ENCODE measurements at places on chromosomes 1 and 21. TPM values are rescaled to one million over a fixed set of nuclear protein-coding genes. Genes with fewer than 3 reads are reported as not detected.
A peak's percentile ranks its signal among the peaks of the same experiment; 100 is the strongest.

DNA sequence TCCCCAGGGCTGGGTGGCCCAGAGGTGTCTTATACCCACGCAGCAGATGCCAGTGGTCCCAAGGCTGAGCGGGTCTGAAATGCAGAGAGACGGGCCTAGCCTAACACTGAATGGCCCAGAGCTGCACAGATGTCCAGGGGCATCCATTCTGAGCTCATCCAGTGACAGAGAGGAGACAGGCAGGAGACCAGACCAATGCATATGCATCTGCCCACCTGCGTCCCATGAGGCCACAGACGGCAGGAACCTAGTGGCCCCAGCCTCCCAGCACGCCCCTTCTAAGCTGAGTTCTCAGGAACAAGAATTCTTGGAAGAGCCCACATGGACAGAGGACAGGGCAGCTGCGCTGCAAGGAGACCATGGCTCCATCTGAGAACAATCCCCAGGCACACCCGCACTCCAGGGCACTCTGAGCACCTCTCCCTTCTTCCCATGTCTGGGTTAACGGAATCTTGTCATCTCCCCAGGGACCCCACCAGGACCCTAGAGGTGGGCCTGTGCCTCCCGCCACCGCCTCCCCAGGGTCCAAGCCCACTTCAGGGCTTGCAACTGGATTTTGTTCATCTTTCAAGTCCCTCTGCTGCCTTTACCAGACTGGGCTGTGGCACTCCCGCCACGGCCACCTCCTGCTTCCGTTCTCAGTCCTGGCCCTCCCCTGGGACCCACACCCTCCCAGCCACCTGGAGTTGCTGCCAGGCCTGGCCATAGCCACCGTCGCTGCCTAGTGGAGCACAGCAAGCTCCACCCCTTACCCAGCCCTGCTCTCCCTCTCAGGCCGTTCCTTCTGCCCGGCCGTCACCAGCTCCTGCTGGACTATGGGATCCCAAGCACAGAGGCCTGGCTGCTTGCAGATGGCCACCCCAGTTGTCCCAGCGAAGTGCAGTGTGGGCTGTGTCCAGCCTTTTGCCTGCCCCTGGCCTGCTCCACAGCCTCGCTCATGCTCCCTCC, 3.3 kb downstream of the WNT3A start:
- no peak for DNase-seq

DNA sequence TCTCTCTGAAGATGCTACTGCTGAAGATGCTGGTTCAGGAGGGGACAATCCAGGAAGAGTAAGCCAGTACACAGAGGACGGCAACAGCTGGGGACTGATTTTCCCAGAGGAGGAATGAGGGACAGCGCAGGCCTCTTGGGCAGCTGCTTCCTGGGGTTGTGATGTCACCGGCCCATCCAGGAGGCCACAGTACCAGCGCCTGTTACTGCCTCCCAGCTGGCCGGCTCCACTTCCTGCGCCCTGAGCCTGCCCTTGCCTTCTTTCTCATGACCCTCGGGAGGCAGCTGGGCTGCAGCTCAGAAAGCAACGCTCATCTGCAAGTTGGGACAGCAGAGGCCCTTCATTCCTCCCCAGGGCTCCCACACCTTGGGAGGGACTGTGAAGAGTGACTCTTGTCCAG, 21.9 kb upstream of the ID3 start:
- DNase-seq = no peak

- DNase-seq = no peak
Observed at GRCh38 chr1:109625176-109625575, 5.5 kb downstream of the AMPD2 start.

DNA sequence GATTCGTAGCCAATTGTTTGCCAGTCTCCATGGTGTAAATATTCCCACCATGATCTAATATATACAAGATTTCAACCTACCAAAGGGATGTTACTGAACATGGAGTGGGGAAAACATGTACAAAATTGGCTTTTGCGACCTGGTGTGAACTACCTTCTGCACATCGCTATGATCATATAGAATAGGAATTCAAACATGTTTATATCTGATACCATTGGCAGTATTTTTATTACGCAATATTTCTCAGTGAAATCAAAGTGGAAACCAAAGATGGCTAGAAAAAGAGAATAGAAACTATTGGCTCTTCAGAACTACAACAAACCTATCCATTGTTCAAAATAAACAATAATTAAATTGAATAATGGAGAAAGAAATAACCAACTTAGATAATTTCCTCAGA, 285.1 kb downstream of the TPR start:
- no peak for DNase-seq

DNA sequence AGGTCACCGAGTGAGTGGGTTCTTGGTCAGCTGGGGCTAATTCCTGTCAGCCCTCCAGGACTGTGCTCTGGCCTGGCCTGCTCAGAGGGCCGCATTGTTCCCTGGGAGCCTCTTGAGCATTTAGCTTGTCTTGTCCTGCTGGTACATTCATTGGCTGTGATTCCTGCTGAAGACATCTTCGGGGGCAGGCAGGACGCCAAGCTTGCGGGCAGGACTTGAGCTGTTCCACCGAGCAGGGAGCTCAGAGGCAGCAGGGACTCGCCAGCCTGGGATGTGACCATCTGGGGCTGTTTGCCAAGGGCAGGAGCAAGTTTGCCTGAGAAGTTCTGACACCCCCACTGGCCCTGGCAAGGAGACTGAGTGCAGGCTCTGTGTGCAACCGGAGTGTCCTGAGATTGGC, 7.0 kb upstream of the SLC26A9 start:
- no peak for DNase-seq

DNA sequence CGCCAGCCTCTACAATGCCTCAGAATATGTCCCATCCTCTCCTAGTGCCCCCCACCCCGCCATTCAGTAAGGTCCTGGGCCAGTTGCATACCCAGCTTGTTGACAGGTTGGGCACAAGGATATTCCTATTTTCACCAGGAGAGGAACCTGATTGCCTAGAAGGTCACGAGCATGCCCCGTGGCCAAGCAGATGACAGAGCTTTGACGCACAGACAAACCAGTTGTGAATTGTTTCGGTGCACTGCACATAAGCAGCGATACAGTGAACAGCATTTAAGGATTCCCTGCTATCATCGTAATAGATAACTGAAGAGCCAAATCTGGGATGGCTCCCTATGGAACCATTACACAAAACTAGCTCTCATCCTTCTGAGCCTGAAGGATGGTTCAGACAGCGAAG, 3.4 kb downstream of the LELP1 start:
- no peak for DNase-seq

GRCh38 chr1:25654109-25654660, 37.6 kb downstream of the MAN1C1 start:
- no peak for DNase-seq

GRCh38 chr1:204769997-204770396, 84.5 kb upstream of the LRRN2 start:
- no peak for DNase-seq

GRCh38 chr1:4837031-4837600, 182.7 kb downstream of the AJAP1 start:
- peak; percentile 8 for DNase-seq

DNA sequence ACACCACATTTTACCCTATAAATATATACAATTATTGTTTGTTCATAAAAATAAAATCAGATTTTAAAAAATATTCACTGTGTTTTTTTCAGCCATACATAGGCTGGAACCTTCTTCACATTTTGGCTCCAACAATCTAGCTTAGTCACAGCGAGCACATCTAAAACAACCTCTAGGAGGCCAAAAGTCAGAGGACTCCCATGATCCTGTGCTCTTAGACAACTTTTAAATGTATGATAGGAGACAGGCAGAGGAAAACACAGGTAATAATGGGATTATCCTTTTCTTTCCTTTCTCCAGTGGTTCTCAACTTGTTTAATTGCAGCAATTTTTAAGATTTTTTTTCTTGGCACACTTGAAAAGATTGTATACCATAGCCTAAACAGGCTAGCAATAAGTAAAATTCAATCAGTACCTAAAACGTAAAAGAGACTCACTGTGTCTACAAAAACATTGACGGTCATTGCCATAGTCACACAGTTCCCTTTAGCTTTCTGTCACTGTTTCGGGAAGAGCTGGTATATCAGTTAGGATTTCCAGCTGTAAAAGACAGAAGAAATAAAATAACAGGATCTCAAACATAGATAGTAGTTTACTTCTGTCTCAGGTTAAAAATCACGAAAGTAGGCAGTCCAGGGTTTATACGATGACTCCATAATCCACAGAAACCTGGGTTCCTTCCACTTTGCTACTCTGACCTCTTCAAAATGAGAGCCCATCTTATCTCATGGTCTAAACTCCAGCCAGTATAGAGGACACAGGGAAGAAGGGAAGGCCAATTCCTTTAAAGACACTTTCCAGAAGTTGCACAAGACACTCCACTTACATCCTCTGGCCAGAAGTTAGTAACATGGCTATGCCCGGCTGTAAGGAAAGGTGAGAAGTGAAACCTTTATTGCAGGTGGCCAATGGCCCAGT, 39.2 kb upstream of the CR1L start:
- no peak for DNase-seq

- DNase-seq = no peak
Observed at GRCh38 chr1:35808450-35809113, 766 bp downstream of the AGO4 start.

- no peak for DNase-seq
Observed at GRCh38 chr1:112298558-112298957, 97.5 kb upstream of the CTTNBP2NL start.

DNA sequence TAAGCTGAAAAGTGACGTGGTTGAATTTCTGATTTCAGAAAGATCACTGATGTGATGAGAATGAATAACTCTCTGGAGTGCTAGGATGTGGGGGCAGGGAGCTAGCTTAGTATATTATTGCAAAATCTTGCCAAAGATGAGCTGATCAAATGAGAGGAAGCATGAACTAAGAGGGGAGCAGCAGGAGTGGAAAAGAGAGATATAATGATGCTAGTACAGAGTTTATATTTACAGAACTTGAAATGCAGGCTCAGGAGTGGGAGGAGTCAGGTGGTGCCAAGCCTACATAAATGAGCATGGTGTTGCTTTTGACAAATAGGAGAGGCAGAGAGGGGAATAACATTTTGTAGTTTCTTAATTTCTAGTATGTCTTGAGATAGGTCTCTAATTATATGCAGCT, 38.1 kb upstream of the NBL1 start:
- DNase-seq = no peak

DNA sequence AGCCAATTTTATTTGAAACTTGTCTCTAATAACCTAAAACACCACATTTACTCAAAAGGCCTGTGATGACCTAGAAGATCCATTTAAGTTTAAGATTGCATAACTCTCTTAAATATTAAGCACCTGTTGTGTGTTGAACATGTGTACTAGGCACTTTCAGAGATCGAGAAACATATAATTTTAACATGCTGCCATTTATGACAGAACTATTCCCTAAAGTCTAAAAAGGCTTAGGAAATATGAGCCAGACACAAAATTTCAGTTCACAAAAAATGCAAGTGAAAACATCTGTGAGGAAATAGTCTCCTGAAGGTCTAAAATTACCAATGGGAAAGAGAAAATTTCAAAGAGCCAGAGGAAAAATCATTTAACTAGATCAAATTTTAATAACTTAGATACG, 37.7 kb downstream of the CEP170 start:
- no peak for DNase-seq

DNA sequence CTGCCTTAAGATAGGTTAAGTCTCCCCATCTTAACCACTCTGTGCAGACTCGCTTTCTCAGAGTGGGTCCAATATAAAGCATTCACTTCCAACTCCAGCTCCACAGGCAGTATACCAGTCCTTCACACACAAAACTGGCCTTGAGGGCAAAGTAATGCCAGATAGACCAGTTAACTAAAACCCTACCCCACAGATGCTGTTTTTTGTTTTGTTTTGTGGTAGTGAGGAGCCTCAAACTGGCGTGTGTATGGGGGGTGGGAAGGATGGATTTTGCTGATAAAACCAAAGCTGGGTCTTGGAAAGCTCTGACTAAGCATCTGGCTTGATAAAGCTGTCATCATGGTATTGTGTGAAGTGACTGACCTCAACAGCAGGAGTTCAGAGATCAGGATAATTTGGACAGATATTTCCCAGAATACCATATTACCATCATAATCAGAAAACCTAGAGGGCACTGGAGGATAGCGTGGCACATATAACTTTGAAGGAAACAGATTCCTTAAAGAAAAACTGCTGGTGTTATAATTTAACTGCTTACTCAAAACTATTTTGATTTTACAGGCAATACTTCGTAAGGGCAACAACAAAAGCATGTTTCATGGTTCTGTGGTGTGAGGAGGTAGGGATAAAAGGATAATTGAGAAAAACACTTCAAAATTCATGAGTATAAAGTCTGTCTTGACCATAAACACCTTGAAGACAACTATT, 29.6 kb upstream of the CPLANE2 start:
- DNase-seq = no peak

- DNase-seq = no peak
Observed at GRCh38 chr1:43805340-43805739, 98.0 kb downstream of the ST3GAL3 start.

- no peak for DNase-seq
Observed at GRCh38 chr1:171420810-171421209, 64.5 kb upstream of the PRRC2C start.

DNA sequence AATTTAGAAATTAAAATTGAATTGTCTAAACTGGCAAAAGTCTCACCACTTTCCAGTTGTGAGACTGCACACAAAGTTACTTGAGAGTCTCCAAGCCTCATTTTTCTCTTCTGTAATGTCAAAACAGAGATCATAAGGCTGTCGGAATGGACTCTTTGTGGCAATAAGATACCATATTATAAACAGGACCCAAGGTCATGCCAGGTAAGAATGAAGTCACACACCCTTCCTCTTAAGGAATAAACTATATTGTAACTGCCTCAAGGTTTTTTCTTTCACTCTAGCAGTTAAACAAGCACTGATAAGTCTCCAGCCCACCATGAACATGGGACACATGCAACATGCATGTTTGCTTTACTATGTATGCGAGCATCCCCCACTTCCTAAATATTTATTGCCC, 50.1 kb upstream of the DIRAS3 start:
- DNase-seq = no peak

DNA sequence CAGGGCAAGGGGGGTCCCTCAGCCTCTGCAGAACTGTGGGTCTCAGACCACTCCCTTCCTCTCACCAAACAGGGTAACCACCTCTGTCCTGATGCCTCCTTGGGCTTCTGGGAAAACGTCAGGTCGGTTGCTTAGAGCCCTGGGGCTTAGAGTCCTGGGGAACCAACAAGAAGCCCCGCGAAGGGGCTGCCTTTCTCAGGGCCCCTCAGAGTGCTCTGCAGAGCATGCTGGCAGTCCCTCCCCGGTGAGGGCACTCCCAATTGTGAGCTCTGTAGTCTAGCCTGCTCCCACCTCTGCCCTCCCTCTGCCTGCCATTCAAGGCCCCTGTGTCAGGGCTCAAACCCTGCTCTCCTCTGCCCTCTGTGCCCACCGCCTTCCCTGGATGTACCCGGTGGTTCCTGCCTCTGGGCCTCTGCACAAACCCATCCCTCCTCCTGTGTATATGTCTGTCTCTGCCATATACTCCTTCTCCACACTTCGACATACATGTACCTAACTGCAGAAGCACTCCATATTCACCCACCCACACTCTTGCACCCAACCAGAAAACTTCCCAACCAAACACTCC, 92.3 kb downstream of the DMRTB1 start:
- DNase-seq = no peak

GRCh38 chr1:1176931-1177330, 3.3 kb downstream of the TTLL10 start:
- no peak for DNase-seq

GRCh38 chr1:244246334-244246733, 195.3 kb downstream of the ZBTB18 start:
- DNase-seq = no peak

- no peak for DNase-seq
Observed at GRCh38 chr1:15206418-15207030, 40.5 kb upstream of the FHAD1 start.

IRF6 gene
- 0.99 TPM for total RNA-seq

CRYBG2 gene
- total RNA-seq = 0.66 TPM

AHCTF1 gene
- total RNA-seq = 28.7 TPM

CD1E gene
- 0.17 TPM for total RNA-seq

CPT2 gene
- total RNA-seq = 13.5 TPM

HSD3B2 gene
- not detected for total RNA-seq

HES3 gene
- total RNA-seq = not detected

DCST1 gene
- total RNA-seq = not detected

Measured in spinal cord (tissue), 10 donors.